HFFc6 (cell line): ENCODE measurements at places on chromosomes 13 and 19. TPM values are rescaled to one million over a fixed set of nuclear protein-coding genes. Genes with fewer than 3 reads are reported as not detected.

GAPDHS gene
- total RNA-seq = not detected in 3 replicates

MBD3L2B gene
- not detected in 3 replicates for total RNA-seq

ZNF415 gene
- 3.2 and 5.2 TPM in 2 replicates for total RNA-seq

DHDH gene
- total RNA-seq = not detected in 3 replicates

GPC6 gene
- total RNA-seq = 2.9 to 3.9 TPM (median 3.0 TPM) in 3 replicates

MEF2B gene
- 1.1 to 1.7 TPM (median 1.6 TPM) in 3 replicates for total RNA-seq

ZNF626 gene
- 1.4 to 2.2 TPM (median 2.0 TPM) in 3 replicates for total RNA-seq

MUC16 gene
- total RNA-seq = not detected in 3 replicates

GRCh38 chr13:75749407-75749806 lies 113.3 kb downstream of the LMO7 start:
- DNase-seq = no peak

DNA sequence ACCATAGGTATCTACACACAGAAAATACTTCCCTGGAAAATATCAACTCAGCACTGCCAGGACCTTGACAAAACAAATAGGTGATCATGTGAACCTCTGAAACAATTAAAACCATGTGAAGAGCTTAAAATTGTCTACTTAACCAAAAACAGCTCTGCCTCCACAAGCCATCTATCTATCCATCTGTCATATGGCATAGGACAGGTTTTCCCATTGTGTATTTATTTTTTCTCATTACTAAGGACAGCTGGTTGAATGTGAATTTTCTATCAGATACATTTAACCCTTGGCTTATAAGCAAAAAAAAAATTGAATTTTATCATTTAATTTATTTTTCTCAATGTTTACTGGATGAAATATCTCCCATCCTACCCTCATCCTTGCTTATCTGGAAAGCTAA lies 279.5 kb downstream of the PCDH9 start:
- DNase-seq = no peak

- no peak for DNase-seq
Observed at GRCh38 chr13:100480676-100481075, 107.9 kb downstream of the GGACT start.

DNA sequence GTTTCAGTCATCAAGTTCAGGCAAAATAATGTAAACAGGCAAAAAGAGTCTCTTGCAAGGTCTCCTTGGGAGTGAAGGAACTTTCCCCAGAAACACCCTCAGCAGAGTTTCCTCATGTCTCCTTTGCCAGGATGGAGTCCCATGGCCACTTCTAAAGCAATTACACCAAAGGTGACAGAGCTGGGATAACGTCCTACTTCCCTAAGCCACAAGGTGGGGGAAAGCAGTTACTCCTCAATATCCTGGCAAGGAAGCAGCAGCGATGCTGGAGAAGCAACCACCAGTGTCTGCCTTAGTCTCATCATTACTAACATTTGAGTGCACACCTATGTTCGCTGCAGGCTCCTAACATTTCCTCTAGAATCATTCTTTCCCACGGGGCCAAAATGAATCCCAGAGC lies 88.6 kb downstream of the UBL3 start:
- DNase-seq = no peak

DNA sequence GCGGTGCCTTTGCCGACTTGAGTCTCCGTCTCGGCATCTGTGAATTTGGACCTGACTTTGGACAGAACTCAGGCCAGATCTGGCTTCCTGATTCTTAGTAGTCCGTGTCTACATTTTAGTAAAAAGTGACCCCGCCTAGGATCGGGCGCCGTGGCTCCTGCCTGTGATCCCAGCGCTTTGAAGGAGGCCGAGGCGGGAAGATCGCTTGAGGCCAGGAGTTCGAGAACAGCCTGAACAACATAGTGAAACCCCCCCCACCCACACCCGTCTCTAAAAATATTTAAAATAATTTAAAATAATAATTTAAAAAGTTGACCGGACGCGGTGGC lies 849 bp upstream of the TCF3 start:
- DNase-seq = no peak

GRCh38 chr13:67771106-67771505 lies 541.0 kb upstream of the PCDH9 start:
- no peak for DNase-seq

DNA sequence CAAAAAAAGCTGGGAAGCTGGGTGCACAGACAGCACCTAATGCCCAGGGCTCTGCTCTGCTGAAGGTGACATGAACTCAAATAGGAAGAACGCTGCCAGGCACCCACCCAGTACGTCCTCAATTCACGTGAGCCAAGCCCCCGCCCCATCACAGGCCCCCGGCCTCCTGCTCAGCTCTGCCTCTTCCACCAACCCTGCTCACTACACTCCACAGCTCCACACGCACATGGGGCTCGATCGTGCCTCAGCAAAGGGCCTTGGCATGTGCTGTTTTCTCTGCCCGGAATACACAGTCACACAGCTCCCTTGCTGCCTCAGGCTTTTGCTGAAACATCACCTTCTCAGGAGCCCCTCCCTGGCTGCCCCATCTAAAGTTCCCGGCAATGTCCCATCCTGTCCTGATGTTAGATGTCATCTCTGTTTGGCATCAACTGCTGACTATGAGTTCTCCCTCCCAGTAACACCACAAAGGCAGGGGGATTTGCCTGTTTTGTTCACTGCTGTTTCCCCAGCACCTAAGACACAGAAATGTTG lies 2.3 kb downstream of the ATP13A1 start:
- DNase-seq = no peak

- DNase-seq = no peak
Observed at GRCh38 chr13:50070186-50070585, 54.9 kb downstream of the KCNRG start.

DNA sequence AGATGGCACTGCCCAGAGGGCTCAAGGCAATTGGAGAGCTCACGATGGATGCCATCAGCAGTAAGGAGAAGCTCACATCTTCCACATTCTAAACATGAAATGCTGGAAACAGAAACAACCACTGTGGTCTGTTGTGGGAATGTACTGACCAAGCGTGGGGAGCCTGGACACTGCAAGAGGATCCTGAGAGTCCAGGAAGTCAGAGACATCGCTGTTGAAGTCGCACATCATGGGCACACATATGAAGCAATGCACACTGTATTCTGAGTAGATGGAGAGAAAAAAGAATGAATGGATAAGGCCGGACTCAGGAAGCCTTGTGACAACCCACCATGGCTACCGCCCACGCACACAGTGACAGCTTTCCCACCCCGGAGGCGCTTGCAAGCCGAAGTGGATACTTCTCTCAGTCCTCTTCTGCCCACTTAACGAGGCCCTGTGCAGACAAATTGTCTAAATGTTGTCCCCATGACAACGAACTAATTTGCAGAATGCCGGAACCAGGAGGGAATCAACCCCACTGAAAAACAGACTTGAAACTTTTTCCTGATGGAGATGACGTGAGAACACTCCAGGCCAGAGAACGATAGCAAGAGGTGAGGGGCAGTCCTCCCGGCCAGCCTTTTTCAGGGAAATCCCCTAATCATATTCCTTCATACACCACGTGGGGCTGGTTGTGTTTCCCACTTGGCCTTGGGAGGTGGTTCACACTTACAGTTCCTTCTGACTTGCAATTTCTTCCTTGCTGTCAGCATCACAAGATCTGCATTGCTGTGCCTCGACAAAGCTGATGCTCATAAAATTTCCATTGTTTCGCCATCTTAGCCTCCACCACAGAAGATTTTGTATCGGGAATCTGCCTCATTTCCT lies 109.6 kb upstream of the SERP2 start:
- DNase-seq = no peak

GRCh38 chr13:34620074-34620850 lies 321.8 kb upstream of the NBEA start:
- no peak for DNase-seq

DNA sequence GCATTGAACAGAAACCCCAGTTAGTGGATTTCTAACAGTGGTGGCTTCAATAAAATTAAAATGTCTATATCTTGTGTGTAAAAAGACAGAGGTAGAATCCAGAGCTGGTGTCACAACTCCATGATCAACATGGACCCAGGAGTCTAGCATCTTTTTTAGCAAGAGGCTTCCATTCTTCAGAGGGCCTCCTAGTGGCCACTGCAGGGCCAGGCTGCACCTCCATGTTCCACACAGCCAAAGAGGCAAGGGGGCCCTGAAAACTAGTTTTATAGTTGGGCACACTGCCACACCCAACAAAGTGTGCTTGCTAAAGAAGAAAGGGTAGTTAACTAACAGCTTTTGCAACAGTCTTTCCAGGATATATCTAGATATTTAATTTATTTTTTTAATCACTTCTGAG lies 12.9 kb downstream of the N4BP2L1 start:
- no peak for DNase-seq

DNA sequence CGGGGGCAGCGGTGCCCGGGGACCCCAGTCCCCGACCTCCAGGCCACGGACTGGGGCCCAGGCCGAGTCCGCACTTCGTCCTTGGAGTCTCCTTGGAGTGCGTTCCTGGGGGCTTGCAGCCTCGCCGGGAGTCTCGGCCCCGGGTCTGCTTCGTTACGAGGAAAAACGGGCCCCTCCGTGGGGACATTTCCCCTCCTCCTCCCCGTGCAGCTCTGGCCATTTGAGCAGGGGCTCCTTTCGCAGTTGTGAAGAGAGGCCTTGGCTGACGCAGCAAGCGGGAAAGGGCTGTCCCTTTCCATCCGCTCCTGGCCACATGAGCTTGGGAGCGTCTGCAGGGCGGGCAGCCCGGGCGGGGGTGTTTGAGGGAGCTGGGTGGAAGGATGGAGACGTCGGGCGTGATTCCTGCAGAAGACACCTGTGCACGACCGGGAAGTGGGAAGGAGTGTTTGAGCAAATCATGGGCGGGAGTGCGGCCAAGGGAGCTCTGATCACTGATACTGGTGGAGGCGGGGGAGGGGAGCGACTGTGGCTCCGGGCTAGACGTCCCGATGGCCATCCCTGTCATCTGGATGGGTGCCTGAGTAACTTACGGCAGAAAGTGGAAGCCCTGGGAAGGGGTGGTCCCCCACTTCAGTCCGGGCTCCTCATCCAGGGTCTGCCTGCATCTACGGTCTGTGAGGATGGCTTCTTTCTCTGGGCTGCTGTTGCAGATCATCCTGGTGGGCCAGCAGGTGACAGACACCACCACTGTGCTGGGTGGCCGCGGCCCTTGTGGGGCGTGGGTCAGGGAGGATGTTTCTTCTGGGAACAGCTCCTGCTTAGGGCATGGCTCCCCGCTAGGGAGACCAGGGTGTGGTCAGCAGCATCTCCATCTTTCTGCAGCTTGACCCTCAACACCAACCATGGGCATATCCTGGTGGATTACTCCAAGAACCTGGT lies 736 bp downstream of the GPI start:
- no peak for DNase-seq

GRCh38 chr13:47672245-47673008 lies 328.6 kb downstream of the SUCLA2 start:
- no peak for DNase-seq

DNA sequence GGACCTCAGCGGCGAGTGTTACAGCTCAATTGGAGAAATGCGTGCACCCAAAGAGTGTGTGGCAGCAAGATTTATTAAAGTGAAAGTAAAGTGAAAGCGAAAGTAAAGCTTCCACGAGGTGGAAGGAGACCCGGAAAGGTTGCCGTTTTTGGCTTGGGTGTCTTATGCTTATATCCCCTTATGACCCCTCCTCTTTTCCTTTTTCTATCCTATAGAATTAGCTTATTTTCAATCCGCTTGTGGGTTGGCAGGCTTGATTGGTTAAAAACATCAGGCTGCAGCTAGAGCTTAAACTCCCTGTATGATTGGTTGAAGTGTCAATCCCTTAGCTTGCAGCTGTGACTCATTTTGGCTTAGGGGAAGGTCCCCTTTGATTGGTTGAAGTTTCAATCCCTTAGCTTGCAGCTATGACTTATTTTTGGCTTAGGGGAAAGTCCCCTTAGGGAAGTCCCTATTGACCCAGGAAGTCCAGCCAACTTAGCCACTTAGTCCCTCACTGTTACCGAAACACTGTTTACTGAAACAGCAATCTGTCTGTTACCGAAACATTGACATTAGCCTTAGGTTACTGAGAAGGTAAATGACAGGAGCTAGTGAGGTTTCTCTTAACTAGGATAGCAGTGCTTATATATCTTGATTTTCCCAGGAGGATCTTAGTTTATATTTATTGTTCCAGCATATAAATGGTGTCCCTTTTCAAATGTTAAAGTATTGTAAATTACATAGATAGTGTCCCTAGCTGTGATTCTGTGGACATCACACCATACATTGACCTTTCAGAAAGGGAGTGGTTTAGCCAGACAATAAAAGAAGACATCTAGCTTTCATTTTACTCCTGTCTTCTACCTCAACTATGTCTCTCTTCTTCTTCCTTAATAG lies 575.8 kb downstream of the DACH1 start:
- DNase-seq = no peak

DNA sequence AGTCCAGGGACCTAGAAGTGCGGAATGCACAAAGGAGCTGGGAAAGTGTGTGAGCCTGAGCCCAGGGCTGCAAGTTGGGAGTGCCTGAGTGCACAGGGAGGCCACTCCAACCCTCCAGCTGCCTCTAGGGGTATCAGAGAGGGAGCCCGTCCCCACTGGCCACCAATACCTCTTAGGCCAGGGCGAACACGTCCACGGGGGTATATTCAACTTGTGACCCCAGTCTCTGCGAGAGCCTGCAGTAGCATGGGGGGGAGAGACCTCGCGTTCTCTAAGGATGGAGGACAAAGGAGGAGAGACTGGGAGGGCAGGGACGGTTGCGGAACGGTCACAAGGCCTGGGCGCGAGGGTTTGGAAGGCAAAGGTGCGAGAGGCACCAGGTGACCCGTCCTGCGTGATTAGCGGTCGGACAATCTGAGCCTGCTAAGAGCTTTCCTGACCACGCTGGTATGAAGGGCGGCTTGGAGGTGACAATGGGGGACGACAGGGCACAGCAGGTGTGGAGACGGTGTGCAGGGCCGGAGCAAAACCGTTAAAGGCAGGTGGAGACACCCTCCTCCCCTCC lies 676 bp downstream of the CD320 start:
- no peak for DNase-seq

DNA sequence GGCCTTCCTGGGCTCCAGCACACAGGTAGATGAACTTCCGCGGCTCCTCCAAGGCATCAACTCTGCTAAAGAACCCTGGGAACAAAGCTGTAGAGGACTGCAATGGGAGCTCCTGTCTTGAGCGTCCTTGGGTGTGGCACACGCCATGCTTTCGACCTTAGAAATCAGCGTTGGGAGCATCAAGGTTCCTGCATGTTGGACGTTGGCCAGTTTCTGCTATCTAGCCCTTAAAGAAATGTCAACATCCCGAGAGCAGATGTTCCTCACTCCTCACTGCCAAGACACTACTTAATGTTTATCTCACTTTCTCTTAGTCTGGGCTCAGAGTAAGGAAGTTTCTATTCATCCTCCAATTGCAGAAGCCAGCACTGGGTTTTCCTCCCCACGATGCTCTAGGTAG lies 70.6 kb upstream of the MEDAG start:
- DNase-seq = no peak

- peak; percentile 82 for DNase-seq
Observed at GRCh38 chr13:101751488-101751887, 299.0 kb downstream of the ITGBL1 start.

- DNase-seq = no peak
Observed at GRCh38 chr19:29953352-29954247, 11.6 kb downstream of the URI1 start.

DNA sequence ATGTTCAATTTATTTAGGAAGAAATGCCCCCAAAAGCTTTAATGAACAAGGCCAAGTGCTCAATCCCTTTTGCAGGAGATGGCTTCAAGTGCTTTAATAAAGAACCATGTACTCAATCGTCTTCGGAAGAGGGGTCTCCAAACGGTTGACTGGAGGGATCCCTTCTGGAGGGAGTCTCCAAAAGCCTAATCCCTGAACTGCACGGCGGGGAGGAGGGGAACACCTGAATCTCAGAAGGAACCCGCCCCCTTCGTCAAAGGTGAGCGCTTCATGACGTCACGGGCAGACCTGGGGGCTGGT lies 505 bp downstream of the PAF1 start:
- no peak for DNase-seq

GRCh38 chr19:41373993-41374392 lies 2.3 kb upstream of the TMEM91 start:
- DNase-seq = peak; percentile 72

- no peak for DNase-seq
Observed at GRCh38 chr19:29823581-29824330, 12.0 kb downstream of the CCNE1 start.
